ENCODE measurements at places on chromosomes 3 and 15.

- no peak for DNase-seq
Observed at GRCh38 chr15:89139613-89140499, 51.6 kb downstream of the ABHD2 start.

DNA sequence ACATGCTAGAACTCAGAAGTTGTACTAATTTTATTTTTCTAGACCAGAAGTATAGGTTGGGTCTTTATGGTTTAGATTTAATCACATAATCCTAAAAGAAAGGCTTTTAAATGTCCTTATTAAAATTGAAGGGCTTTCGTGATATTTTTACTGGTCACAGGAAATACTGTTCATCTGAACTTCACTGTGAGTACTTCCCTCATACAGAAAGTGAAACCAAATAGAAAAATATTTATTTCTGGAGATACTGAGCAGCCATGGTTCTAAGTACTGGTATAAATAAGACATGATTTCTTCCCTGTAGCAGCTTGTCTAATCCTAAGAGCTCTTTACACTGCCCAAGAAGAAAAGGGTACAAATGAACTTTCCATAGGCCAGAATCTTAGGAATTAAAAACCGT is 2.0 kb downstream of the SNRK start:
- no peak for DNase-seq

DNA sequence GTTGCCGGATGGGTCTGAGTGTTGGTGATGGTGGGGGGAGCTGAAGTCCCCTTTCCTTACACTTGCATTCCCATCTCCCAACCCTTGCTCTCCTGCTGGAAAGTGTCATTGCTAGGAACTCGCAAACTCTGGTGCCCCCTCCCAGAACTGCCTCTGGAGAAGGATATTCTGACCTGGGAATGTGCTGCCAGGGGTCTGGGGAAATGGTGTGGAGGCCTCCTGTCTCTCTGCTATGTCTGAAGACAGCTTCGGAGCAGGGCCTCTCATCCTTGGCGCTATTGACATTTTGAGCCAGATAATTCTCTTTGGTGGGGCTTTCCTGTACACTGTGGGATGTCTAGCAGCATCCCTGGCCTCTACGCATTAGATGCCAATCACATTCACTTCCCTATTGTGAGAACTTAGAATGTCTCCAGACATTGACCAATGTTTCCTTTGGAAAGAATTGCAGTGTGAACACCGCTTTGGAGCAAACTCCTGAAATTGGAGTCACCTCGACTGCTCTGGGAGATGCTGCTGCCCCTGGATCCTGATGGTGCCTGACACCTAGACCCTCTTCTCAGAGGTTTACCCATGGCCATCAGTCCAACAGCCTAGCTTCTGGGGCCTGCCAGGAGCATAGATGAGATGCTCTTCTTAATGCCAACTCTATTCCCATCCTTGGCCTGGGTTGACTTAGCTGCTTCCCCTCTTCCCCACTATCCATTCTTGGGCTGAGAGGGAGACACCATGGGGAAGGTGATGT is 2.2 kb upstream of the KY start:
- DNase-seq, result no peak

DNA sequence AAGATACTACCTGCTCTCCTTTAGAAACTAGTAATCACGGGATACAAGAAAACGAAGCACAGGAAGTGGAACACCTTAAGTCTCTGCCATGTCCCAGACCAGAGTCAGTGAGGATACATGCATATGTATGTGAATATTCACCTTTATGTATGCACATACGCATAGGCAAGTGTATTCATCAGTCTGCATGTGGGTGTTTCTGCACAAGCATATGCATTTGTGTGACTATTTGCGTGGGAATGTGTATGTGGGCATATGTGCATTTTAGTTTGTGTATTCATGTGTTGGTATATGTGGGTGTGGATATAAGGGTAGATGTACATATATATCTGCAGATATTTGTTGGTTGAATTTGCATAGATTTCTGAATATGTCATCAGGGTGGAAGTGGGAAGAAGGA is 889.7 kb downstream of the AGBL1 start:
- DNase-seq, result no peak

- DNase-seq, result no peak
Observed at GRCh38 chr3:181966393-181966792, 254.7 kb downstream of the SOX2 start.

Data from sciatic nerve (tissue), 2 donors.